MCF 10A (cell line): ENCODE measurements at places on chromosomes 12 and 14.
A peak's percentile ranks its signal among the peaks of the same experiment; 100 is the strongest.

- no peak overlapping the region for H3K4me3 ChIP-seq
- no peaks in the 10 kb centered on the region for H3K36me3 ChIP-seq
- no peak for DNase-seq
- no peaks in the 10 kb centered on the region for H3K27me3 ChIP-seq
- H3K27ac ChIP-seq = no peak overlapping the region
Observed at GRCh38 chr12:23006413-23006812, 381.4 kb downstream of the ETNK1 start.

DNA sequence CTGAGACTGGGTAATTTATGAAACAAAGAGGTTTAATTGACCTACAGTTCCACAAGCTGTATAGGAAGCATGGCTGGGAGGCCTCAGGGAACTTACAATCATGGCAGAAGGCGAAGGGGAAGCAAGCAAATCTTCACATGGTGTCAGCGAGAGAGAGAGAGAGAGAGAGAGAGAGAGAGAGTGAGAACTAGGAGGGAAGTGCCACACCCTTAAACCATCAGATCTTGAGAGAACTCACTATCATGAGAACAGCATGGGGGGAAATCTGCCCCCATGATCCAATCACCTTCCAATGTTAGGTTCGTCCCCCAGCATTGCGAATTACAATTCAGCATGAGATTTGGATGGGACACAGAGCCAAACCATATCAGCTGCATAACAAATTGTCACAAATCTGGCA, 96.7 kb downstream of the CHST11 start:
- H3K4me3 ChIP-seq = no peak overlapping the region
- H3K36me3 ChIP-seq = no peaks in the 10 kb centered on the region
- peaks cover 4% of the 10 kb centered on the region for H3K4me1 ChIP-seq
- H3K27me3 ChIP-seq = no peaks in the 10 kb centered on the region
- no peak for DNase-seq

DNA sequence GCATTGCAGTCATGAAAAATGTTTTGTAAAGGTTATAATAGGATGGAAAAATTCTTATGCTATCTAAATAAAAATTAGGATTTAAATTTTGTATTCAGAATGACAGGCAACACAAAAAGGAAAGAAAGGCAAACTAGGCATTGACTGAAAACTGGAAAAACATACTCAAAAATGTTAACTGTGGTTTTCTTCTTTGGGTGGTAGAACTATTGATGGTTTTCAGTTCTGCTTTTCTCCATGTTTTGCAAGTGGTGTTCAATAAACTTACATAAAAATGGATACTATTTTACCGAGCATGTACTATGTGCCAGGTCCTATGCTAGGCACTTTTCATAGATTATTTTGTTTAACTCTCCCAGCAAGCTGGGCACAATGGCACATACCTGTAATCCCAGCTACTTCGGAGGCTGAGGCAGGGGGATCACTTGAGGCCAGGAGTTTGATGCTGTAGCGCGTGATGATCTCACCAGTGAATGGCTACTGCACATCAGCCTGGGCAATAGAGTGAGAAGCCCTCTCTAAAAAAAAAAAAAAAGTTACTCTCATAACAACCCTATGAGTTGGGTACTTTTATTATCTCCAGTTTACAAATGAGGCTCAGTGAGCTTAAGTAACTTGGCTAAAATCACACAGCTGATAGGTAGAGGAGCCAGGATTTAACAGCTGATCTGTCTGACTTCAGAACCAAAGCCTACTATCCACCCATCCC, 26.3 kb upstream of the TCP11L2 start:
- H3K4me3 ChIP-seq = no peak overlapping the region
- H3K27me3 ChIP-seq = no peaks in the 10 kb centered on the region
- DNase-seq = no peak
- no peaks in the 10 kb centered on the region for H3K36me3 ChIP-seq
- no peaks in the 10 kb centered on the region for H3K4me1 ChIP-seq

DNA sequence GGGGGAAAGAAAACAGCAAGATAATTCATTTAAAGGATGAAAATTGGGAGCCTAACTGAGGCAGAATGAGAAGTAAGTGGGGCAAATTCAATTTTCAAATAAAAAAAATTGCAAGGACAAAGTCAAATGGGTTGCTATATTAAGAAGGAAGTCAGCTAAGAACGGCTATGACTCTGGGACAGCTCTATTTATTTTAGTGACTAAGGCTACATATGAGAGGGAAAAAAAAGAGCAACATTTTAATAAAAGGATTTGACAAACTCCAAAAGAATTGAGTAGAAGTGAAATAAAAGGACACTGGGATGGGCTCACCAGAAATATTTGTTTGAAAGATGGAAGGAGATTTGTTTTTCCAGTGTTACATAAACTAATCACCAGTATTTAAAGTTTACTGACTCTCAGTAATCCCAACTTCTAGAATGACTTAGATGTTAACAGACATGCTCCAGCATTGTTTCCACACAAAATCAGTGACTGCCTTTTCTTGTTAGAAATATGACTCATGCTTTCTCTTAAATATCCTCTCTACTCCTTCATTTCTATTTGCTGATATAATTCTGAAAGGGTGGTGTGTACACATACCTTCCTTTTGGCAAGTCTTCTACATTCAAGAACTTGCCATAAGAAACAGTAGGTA, 198.5 kb downstream of the SLC25A21 start:
- no peak overlapping the region for H3K4me3 ChIP-seq
- H3K27ac ChIP-seq = peak overlapping the region; percentile 90

- DNase-seq = no peak
- H3K27me3 ChIP-seq = no peaks in the 10 kb centered on the region
- no peak overlapping the region for H3K27ac ChIP-seq
- H3K36me3 ChIP-seq = no peaks in the 10 kb centered on the region
- H3K4me1 ChIP-seq = no peaks in the 10 kb centered on the region
- H3K4me3 ChIP-seq = no peak overlapping the region
Observed at GRCh38 chr14:103881268-103882201, 34.2 kb upstream of the PPP1R13B start.

GRCh38 chr14:57732463-57733285, 133.2 kb downstream of the SLC35F4 start:
- no peaks in the 10 kb centered on the region for H3K36me3 ChIP-seq
- H3K27me3 ChIP-seq = no peaks in the 10 kb centered on the region
- peaks cover 7% of the 10 kb centered on the region for H3K4me1 ChIP-seq
- no peak overlapping the region for H3K4me3 ChIP-seq
- DNase-seq = peak; percentile 43

- peaks cover 22% of the 10 kb centered on the region for H3K4me1 ChIP-seq
- H3K36me3 ChIP-seq = peaks cover 6% of the 10 kb centered on the region
- DNase-seq = peak; percentile 11
- no peak overlapping the region for H3K4me3 ChIP-seq
- H3K27me3 ChIP-seq = no peaks in the 10 kb centered on the region
Observed at GRCh38 chr14:58078068-58078467, 73.9 kb downstream of the ARMH4 start.

GRCh38 chr14:24960816-24961215, 89.1 kb downstream of the STXBP6 start:
- no peak for DNase-seq
- no peak overlapping the region for H3K4me3 ChIP-seq
- H3K27ac ChIP-seq = no peak overlapping the region
- H3K4me1 ChIP-seq = no peaks in the 10 kb centered on the region
- no peaks in the 10 kb centered on the region for H3K27me3 ChIP-seq

DNA sequence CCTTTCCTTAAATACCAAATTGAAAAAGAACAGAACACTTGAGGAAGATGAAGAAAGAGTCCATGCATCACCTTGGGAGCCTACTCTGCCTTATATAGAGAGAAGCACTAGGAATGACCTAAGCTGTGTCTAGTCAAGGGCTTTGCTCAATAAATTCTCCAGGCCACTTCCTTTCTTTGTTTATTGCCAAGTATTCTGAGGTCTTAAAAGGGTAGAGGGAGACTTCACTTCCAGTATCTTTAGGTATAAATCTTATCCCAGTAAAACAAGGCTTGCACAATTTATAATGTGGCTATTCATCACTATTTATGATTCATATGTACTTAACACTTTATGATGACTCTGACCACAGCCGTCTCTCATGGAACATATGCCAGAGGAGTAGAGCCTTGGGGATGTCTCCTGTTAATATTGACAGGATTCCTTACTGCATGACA, 85.1 kb upstream of the ARHGAP5 start:
- H3K27ac ChIP-seq = peak overlapping the region; percentile 54
- H3K4me1 ChIP-seq = peaks cover 62% of the 10 kb centered on the region
- peak; percentile 90 for DNase-seq
- no peak overlapping the region for H3K4me3 ChIP-seq

DNA sequence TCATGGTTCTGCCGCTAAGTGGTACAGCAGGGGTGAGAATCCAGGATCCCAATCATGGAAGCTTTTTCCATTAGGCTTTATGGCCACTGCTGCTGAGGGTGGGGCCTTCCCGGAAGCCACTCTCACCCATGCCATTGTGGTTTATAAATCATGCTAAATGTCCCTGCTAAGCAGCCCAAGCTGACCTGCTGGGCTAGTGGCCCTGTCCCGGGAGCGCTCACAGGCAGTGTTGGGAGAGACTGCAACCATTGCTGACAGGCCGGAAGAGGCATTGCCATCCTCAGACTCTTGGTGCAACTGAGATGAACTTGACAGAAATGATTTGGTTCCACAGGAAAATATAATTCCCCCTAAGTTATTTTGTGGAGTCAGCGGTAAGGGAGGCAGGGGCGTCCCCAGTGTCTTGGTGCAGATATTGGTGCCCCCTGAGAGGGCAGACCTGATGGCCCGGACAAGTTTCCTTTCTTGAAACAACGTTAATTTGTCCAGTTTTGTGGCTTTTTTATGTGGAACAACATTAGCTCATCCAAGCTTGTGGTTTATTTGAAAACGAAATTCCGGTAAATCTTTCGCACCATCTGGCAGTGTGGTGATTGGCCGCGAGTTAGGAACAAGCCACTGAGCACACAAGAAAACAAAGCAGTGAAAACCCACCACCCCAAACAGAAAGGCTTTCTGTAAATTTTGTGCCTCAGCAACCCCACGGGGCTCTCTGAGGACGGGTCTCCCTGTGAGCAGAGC, 82.3 kb downstream of the SSPN start:
- no peaks in the 10 kb centered on the region for H3K27me3 ChIP-seq
- H3K36me3 ChIP-seq = no peaks in the 10 kb centered on the region
- DNase-seq = no peak

DNA sequence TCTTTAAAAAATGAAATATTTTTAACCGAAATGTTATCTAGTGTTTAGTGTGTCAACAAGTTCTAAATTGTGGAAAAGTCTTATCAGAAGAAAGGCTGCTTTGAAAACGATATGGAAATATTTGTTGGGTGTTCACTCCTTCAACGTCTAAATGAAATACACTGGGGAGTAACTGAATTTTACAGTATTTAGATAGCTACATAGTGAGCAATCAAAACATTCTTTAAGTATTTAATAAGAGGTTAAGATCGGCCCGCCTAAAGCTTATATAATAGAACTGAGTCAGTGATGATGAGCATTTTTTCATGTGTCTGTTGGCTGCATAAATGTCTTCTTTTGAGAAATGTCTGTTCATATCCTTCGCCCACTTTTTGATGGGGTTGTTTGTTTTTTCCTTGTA, 228.3 kb downstream of the RAD51B start:
- no peak overlapping the region for H3K4me3 ChIP-seq
- no peaks in the 10 kb centered on the region for H3K27me3 ChIP-seq
- H3K27ac ChIP-seq = no peak overlapping the region
- no peaks in the 10 kb centered on the region for H3K36me3 ChIP-seq

- H3K36me3 ChIP-seq = no peaks in the 10 kb centered on the region
- H3K27me3 ChIP-seq = no peaks in the 10 kb centered on the region
- H3K4me1 ChIP-seq = peaks cover 6% of the 10 kb centered on the region
- H3K27ac ChIP-seq = no peak overlapping the region
- no peak for DNase-seq
- H3K4me3 ChIP-seq = no peak overlapping the region
Observed at GRCh38 chr14:55221968-55222367, 30.6 kb upstream of the DLGAP5 start.

- H3K27me3 ChIP-seq = no peaks in the 10 kb centered on the region
- DNase-seq = peak; percentile 26
- H3K36me3 ChIP-seq = no peaks in the 10 kb centered on the region
- no peak overlapping the region for H3K4me3 ChIP-seq
Observed at GRCh38 chr12:27220055-27220987, 23.8 kb upstream of the STK38L start.

DNA sequence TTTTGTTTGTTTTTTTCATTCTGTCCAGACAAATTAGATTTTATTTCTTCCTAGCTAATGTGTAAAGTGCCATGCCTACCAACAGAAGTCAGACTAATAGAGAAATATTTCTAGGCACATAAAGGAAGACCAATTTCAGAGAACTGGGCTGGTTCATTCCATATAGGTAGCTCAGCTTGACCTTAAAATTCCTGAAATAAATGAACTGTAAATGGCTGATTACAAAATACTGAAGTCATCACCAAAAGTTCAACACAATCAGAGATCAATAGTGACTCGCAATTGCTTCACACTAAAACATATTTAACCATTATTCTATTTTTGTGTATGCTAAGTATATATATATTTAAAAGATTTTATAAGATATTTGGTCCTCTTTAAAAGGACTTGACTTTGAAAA, 34.2 kb downstream of the PTPRB start:
- peaks cover 4% of the 10 kb centered on the region for H3K4me1 ChIP-seq
- no peak for DNase-seq
- no peak overlapping the region for H3K4me3 ChIP-seq
- H3K36me3 ChIP-seq = no peaks in the 10 kb centered on the region
- no peak overlapping the region for H3K27ac ChIP-seq

GRCh38 chr12:57127101-57127725, 1.1 kb upstream of the LRP1 start:
- peak; percentile 84 for DNase-seq
- H3K4me3 ChIP-seq = peak overlapping the region; percentile 86
- no peaks in the 10 kb centered on the region for H3K27me3 ChIP-seq
- H3K4me1 ChIP-seq = peaks cover 23% of the 10 kb centered on the region
- peak overlapping the region; percentile 77 for H3K27ac ChIP-seq
- no peaks in the 10 kb centered on the region for H3K36me3 ChIP-seq

DNA sequence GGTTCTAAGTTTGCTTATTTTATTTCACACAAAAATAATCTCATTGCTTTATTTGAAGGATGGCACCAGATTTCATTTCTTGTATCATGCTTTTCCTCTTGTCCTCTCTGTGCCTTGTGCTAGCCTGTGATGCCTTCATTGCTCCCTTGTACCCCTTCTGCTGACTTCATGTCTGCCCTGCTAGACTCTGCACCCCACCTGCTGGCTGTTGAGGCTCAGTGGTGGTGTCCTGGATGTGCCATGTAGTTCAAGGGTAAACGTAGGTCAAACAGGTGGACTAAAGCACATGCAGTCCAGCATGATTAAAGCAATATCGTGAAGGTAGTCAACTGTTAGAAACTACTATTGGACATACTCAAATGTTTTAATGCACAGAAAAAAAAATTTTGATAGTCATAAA, 21.6 kb downstream of the MRPS35 start:
- DNase-seq = peak; percentile 28
- peaks cover 56% of the 10 kb centered on the region for H3K36me3 ChIP-seq

- H3K36me3 ChIP-seq = no peaks in the 10 kb centered on the region
- H3K4me3 ChIP-seq = no peak overlapping the region
- H3K27ac ChIP-seq = no peak overlapping the region
- DNase-seq = no peak
- H3K27me3 ChIP-seq = no peaks in the 10 kb centered on the region
Observed at GRCh38 chr12:52537101-52537500, 15.8 kb downstream of the KRT71 start.
